HT-29 (cell line): ENCODE measurements at places on chromosomes 6 and 20.

DNA sequence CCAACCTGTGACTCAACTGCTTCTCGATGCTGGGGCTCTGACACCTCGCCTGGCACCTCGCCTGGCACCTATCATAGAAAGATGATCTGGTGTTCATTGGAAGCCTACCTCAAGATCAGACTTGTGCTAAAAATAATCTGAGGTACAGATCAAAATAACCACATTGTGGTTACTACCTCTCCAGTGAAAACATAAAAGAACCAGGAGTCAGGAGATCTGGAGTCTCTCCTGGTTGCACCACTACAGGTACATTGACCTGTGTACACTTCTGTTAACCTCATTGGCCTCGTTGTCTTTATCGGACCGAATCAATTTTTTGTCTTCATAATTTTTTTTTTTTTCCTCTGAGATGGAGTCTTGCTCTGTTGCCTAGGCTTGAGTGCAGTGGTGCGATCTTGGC is 695.9 kb downstream of the HDGFL1 start:
- DNase-seq: no peak

DNA sequence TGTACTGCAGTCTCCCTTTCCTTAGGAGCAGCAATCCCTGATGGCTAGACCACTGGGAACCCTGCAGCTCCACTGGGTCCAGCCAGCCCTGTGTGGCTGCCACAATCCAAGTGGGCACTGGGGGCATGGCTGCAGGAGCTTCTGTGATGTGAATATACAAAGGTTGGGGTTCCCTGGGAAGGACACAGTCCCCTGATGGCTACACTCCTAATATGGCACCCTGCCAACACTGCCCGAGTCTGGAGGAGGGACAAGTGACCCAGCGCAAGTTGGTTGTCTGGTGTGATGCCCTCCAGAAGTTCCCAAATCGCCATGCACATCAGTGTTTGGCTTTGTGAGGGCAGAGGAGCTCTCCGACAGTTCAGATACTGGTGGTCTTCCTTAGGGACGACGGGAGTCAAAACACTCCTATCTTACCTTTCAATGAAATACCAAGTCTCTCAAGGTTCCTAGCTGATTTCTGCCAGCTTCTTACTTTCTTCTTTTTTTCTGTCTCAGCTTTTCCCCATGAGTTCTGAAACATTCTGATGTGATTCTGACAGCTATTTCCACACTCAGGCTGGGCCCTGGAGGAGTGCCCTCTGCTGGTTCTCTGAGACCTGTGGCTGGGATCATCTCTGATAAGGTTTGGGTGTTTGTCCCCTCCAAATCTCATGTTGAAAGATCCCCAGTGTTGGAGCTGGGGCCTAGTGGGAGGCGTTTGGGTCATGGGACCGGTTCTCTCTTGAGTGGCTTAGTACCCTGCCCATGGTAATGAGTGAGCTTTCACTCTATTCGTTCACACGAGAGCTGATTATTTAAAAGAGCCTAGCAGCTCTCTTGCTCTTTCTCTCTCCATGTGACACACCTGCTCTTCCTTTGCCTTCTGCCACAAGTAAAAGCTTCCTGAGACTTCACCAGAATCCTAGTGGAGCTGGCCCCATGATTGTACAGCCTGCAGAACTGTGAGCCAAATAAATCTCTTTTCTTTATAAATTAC is 15.5 kb upstream of the ZFP57 start:
- DNase-seq: peak; percentile 33

DNA sequence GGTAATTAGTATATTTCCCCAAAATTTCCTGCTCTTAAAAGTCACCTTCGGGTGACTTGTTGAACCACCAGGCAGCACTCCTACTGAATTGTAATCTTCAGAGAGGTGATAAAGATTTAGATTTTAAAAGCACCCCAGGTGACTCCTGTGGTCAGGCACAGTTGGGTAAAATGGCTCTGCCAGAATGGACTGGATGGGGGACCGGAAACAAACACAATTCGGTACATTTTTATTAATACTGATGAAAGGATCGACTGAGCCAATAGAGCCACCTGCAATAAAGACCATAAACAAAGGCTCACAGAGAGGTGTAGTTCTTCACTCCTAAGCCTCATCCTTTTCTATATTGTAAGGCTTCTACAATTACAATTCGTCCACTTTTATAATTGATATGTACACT is 19.6 kb upstream of the FAM83C start:
- DNase-seq: no peak

DNA sequence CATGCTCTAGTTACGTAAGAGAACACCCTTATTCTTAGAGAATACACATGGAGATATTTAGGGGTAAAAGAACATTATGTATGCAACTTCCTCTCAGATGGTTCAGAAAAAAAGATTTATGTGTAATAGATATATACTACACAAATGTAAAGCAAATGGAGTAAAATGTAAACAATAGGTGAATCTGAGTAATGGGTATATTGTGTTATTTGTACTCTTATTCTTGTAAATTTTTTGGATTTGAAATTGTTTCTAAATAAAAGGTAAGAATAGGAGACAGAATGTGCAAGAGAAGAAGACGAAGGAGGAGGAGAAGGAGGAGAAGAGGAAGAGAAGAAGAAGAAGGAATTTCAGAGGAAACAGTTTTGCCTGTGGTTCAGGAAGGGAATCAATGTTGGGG is 22.5 kb upstream of the LCA5 start:
- no peak for DNase-seq

DNA sequence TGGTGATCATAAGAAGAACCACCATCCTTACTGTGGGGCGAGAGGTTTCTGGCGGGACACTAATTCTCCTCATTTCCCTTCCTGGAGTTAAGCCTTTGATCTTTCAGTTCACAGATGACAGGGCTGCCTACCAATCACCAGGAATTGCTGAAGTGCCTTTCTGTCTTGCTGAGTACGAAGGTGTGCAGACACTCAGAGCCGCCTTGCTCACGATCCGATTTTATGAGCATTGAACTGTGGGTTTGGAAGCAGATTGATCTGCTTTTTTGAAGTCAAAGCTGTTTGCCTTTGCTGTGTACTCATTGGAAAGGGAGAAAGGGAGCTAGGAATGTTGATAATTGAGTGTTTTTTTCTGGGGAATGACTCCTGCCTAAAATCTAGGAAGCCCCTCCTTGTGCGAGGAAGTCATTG is 129.1 kb upstream of the SALL4 start:
- peak; percentile 35 for DNase-seq

GRCh38 chr20:62481425-62482145 is 5.8 kb upstream of the GATA5 start:
- DNase-seq: no peak
